ENCODE measurements at places on chromosomes 3 and 15. TPM values are rescaled to one million over a fixed set of nuclear protein-coding genes. Genes with fewer than 3 reads are reported as not detected.

Gene KLHL6
- 0.67 TPM for total RNA-seq

Gene SCG5
- 3.6 TPM for total RNA-seq

Gene TMEM266
- 0.33 TPM for total RNA-seq

Gene C2CD4A
- total RNA-seq: not detected

Gene CHDH
- 11.0 TPM for total RNA-seq

Gene SMAD6
- not detected for total RNA-seq

Gene CMTM7
- total RNA-seq: 35.8 TPM

DNA sequence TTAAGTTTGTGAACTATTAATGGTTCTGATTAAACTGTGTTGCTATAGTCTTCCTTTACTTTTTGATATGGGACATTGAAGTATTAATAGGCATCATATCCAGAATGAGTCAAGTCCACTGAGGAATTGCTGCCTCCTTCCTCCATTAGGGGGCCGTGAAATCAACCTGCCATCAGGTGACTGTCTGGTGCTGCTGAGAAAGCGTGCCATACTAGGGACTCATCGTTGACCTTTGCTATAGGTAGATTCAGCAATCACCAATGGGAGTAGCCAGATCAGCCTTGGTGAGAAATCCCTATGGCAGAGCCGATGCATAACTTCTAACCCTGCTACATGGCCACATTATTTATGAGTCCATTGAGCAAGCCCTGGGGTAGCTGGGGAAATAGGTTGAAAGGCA is 30.1 kb upstream of the SLC28A2 start:
- DNase-seq: no peak

GRCh38 chr15:88752951-88753350 is 50.3 kb upstream of the ACAN start:
- no peak for DNase-seq

DNA sequence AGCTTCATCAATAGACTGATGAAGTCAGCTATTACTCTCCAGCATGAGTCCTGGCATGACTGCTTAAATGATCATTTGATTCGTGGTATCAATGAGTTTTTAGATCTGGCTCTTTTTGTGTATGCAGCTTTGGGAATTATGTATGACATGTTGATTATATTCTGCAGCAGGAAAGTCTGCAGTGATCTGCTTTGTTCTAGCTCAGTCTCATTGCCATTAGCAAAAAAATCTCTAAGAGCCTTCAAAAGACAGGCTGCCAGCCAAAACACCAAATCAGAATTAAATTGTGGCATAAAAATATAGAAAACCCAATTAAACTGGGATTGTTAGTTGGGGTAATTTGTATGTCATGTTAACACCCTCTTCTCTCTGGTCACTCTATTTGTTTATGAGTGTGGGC is 1021.0 kb upstream of the SEMA6D start:
- no peak for DNase-seq
